Activated naive CD4-positive, alpha-beta T cell treated with anti-CD3 and anti-CD28 coated beads for 36 hours (primary cell): ENCODE measurements at places on chromosomes 12 and 14.
A peak's percentile ranks its signal among the peaks of the same experiment; 100 is the strongest.

DNA sequence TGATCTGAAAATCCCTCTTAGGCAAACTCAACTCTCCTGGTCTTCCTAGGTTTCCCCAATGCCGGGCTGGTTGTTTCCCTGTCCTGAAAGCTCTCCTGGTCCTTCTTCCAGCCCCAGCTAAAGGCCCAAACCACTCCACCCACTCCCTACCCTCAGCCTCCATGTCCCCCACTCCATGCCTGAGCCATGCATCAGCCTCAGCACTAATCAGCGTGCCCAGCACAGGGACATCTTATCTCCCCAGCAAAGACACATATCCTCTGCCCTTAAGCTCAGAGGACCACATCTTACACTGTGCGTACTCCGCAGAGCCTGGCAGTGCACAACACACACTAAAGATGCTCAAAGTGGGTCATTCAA is 25.9 kb downstream of the ACTN1 start:
- H3K27me3 ChIP-seq, result no peaks in the 10 kb centered on the region
- H3K27ac ChIP-seq, result peak overlapping the region; percentile 83
- DNase-seq, result no peak
- H3K36me3 ChIP-seq, result no peaks in the 10 kb centered on the region
- H3K4me1 ChIP-seq, result peaks cover 88% of the 10 kb centered on the region

- H3K27me3 ChIP-seq, result peaks cover 17% of the 10 kb centered on the region
- no peaks in the 10 kb centered on the region for H3K4me1 ChIP-seq
- H3K36me3 ChIP-seq, result no peaks in the 10 kb centered on the region
- no peak for DNase-seq
- no peak overlapping the region for H3K4me3 ChIP-seq
- H3K27ac ChIP-seq, result no peak overlapping the region
Measured at GRCh38 chr14:51202914-51203665, 37.0 kb upstream of the TMX1 start.

- peaks cover 20% of the 10 kb centered on the region for H3K27me3 ChIP-seq
- no peaks in the 10 kb centered on the region for H3K36me3 ChIP-seq
- DNase-seq, result no peak
- no peak overlapping the region for H3K4me3 ChIP-seq
Measured at GRCh38 chr12:127107744-127108143, 1159.2 kb upstream of the TMEM132C start.

DNA sequence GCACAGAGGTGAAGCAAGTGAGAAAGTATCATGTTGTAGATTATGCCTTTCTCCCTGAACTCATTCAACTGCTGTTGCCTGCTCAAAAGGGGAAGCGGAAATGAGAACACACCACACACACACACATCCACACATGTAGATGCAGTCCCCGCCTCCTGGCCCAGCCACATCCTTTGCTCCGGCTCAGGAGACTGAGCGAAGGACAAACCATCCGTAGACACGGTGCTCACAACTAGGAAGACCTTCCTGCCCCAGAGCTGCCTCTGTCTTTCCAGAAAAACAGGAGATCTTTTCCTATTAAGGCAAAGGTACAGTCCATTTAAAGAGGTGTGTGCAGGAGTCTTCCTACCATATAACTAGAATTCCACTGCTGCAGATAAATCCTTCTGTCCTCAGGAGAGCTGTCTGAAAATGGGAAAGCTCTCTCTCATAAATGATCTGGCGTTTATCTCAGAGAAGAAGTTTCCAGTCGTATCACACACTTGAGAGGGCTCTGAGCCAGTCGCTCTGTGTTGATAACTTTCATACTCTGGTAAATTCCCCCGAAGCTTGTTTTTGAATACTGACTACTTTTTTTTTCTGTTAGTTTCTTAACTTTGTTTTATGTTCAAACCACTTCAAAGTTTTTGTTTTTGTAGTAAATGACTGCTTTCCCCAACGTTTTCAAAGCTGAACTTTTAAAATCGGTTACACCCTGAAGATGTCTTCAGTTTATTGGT is at the start of gene TESPA1:
TSS of gene TESPA1 (minus strand) at position 105 of the 719 bp plus-strand sequence. CDS start 10,200 bp downstream, outside the sequence.
- peak within 1 kb of the TSS; percentile 75 for H3K4me3 ChIP-seq
- no peaks in the 10 kb centered on the region for H3K27me3 ChIP-seq
- H3K4me1 ChIP-seq, result peaks cover 56% of the 10 kb centered on the region
- peak; percentile 94 for DNase-seq
- peak within 1 kb of the TSS; percentile 89 for H3K27ac ChIP-seq

GRCh38 chr14:101216366-101217079 is 313.0 kb upstream of the RTL1 start:
- no peaks in the 10 kb centered on the region for H3K27me3 ChIP-seq
- peaks cover 6% of the 10 kb centered on the region for H3K36me3 ChIP-seq
- DNase-seq, result no peak
- no peak overlapping the region for H3K4me3 ChIP-seq
- H3K27ac ChIP-seq, result no peak overlapping the region

DNA sequence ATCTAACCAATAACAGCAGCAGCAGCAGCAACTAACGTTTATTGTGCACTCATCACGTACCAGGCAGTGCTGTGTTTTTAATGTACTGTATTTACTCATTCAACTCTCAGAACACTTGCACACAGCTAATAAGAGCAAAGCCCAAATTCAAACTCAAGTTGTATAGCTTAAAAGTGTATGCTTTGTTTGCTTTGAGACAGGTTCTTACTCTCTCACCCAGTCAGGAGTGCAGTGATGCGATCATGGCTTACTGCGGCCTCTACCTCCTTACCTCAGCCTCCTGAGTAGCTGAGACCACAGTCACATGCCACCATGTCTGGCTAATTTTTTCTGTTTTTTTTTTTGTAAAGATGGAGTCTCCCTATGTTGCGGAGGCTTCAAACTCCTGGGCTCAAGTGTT is 105.4 kb downstream of the PAPLN start:
- H3K27me3 ChIP-seq, result no peaks in the 10 kb centered on the region
- no peaks in the 10 kb centered on the region for H3K4me1 ChIP-seq
- DNase-seq, result no peak
- H3K4me3 ChIP-seq, result no peak overlapping the region
- H3K36me3 ChIP-seq, result no peaks in the 10 kb centered on the region
